ENCODE measurements at places on chromosomes 4 and X. TPM values are rescaled to one million over a fixed set of nuclear protein-coding genes. Genes with fewer than 3 reads are reported as not detected.

- DNase-seq = no peak
These were observed 64.0 kb upstream of the CLDN34 start for GRCh38 chrX:9903146-9903545.

- no peak for DNase-seq
These were observed 438.9 kb downstream of the GRXCR1 start for GRCh38 chr4:43331226-43332051.

ASB12 gene
- not detected for total RNA-seq

DNA sequence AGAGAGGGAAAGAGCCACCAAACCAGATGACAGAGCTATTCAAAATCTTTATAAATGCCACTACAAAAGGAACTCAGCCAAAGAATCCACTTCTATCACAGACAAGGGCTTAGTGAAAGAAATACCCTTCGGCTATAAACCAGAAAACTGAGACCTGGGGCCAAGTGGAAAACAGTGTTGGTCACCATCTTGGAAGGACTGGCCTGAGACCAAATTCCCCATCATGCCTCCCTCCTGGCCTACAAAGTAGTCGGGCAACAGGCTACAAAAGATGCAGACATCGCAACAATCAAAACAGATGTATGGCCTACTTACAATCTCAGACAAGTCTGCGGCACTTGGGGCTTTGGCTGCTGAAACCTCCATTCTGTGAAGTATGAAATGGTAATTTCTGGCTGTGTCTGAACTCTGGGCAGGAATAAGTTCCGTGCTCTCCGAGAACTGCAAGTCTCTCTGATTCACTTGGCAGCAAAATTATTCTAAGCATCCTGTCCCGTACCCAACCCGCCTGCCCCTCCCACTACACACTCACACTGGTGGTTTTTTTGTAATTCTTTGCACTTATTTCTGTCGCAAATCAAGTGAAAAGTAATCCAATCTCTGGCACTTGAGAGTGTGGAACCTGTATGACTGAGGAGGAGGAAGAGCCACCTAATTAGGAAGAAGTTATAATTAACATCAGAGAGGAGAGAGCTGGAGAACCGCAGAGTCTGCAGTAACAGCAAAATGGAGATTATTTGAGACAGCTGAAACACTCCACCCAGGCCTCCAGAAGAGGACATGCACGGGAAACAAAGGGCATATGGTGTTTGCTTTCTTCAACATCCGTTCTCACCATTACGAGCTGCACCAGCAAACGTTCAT lies 87.8 kb downstream of the SH3KBP1 start:
- DNase-seq = peak; percentile 56

- DNase-seq = no peak
These were observed 56.2 kb downstream of the COX7B2 start for GRCh38 chr4:46852800-46853199.

- peak; percentile 77 for DNase-seq
These were observed 72.2 kb upstream of the MXD4 start for GRCh38 chr4:2333916-2334644.
